Fibroblast of villous mesenchyme (primary cell): ENCODE measurements at places on chromosomes 13 and 19. TPM values are rescaled to one million over a fixed set of nuclear protein-coding genes. Genes with fewer than 3 reads are reported as not detected.

DNA sequence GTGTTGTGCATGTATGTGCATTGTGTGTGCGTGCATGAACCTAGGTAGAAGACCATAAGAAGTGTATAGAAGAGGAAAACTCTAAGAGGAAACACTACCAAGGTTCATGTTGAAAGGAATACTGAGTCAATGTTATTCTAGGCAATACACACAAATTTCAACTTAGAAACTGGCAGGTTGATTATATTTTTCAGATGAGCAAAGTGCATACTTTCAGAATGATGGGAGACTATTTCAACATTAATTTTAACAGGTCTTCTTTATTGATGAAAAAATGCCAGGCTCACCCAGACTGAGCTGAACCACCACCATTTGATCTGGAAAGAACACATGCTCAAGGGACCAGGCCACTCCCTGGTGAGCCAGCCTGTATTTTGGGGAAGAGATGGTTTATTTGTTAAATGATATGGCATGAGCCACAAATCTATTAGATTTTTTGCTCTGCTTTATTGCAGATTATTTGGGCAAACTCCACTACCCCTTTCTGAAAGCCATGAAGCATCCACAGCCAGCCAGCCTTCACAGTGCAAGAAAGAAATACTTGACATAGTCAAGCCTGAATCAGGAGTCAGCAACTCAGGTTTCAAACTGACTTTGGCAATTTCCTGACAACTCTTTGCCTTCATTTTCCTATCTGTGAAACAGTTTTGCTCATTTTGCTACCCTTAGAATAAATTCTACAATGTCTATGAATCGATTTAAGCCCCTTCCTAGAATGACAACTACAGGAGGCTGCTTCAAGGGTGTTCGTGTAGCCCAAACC lies 368.9 kb downstream of the COG6 start:
- no peak for DNase-seq

DNA sequence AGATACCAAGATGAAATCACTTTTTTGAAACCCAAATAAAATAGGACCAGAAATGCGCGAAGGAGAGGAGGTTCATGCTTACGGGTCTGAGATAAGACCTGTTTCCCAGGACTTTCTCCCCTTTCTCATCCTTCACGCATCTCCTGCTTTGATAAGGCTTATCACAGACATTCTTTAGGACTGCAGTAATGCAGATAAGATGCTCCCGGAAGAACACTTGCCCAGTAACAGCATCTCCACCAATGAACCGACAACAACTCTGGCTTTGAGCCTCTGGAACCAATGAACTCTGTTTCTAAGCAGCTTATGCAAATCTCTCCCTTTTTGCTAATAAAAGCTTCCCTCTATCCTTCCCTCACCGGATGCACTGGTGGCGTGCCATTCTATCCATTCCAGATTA lies 783.4 kb upstream of the ARGLU1 start:
- peak; percentile 85 for DNase-seq

The PCP2 gene
- total RNA-seq: 0.43 TPM in 1 of 2 replicates, not detected in the other

- no peak for DNase-seq
These were observed 144.2 kb downstream of the SPRY2 start for GRCh38 chr13:80196756-80197155.

DNA sequence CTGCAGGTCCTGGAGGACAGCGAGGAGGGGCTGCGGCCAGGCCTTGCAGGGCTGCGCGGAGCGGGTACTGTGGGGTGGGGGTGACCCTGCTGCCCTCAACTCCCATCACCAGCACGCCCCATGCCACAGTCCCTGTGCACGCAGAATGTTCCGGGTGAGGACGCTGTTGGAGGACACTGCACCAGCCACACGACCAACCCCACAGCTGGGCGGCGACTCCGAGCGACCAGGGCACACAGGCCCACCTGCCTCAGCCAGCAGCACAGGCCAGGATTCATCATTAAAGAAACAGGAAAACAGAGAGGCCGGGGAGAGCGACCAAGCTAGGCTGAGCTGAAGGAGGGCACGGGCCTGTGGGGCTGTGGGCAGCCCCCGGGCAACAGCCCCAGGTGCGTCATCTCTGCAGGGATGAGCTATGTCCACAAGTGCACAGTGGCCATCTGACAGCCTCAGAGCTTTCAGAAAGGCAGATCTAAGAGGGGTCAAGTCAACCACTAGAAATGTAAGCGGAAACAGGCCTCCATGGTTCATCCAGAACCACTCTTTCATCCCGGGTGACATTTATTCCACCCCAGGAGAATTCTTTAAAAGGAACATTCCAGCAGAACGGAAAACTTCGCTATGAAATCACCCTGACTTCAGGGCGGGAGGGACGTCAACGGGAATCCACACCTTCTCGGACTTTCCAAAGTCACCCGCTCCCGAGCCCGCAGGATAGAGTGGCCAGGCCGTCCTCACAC lies 1.5 kb downstream of the GAS6 start:
- peak; percentile 51 for DNase-seq

The ZNF837 gene
- total RNA-seq: 1.7 and 2.9 TPM in 2 replicates

The EPS8L1 gene
- total RNA-seq: 1.3 and 2.2 TPM in 2 replicates

GRCh38 chr19:51660975-51661600 lies 14.5 kb upstream of the SIGLEC14 start:
- peak; percentile 79 for DNase-seq

The PEG3 gene
- 0.32 and 0.43 TPM in 2 replicates for total RNA-seq

GRCh38 chr13:33490461-33491327 lies 205.1 kb upstream of the STARD13 start:
- no peak for DNase-seq

- no peak for DNase-seq
These were observed 103.8 kb downstream of the FGF14 start for GRCh38 chr13:102298051-102298450.

- DNase-seq: no peak
These were observed 29.7 kb upstream of the SOHLH2 start for GRCh38 chr13:36244073-36244472.

DNA sequence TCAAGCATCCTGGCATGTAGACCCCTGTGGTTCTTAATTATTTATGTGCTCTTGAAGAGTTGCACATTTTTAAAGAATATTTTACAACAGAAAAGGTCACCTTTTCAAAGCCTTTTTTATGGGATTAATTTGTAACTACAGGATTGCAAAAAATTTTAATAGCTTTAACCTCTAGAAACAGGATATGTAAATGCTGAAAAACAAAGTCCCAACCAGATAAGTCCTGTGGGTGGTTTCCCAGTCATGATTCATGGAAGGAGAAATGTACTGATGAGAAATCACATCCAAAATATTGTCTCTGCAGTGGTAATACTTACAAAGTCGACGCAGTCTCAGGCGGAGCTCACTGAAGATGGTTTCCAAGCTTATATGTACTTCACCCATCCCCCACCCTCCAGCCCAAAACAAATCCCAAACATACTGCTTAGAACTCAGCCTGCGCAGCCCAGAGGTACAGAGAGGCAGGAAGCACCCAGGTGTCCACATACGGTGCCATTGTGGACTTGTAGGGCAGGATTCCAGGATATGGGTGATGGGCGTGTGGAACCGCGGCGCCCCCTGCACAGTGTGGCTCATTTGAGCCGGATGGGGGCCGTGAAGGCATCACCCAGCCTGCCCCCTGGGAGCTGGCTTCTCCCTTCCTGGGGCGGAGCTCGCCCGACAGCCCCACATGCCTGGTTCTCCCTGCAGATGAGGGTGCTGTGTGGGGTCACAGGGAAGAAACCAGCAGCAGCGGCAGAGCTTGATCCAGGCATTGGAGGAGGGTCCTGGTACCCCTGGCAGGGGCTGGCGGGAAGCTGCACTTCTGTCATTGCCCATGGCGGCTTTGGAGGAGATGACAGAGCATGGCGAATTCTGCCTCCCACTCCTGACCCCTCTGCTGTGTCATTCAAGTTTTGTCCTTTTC lies 101.2 kb downstream of the ATP11A start:
- DNase-seq: no peak

DNA sequence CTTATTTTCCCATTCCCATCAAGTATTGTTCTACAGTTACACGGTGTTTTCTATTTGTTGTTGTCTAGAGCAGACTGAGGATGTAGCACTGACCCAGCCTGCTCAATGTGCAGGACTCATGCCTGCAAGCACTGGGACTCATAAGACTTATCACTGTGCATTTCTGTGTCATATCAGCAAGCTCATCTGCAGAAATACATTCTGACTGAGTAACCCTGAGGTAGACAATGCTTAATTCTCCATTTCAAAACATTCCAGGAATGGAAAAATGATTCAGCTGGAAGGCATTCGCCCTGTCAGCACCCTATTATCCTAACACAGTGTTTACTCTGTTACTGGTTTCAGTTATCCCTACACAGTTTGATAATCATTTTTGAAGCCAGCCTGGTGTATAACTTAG lies 2506.4 kb downstream of the PCDH9 start:
- peak; percentile 25 for DNase-seq

DNA sequence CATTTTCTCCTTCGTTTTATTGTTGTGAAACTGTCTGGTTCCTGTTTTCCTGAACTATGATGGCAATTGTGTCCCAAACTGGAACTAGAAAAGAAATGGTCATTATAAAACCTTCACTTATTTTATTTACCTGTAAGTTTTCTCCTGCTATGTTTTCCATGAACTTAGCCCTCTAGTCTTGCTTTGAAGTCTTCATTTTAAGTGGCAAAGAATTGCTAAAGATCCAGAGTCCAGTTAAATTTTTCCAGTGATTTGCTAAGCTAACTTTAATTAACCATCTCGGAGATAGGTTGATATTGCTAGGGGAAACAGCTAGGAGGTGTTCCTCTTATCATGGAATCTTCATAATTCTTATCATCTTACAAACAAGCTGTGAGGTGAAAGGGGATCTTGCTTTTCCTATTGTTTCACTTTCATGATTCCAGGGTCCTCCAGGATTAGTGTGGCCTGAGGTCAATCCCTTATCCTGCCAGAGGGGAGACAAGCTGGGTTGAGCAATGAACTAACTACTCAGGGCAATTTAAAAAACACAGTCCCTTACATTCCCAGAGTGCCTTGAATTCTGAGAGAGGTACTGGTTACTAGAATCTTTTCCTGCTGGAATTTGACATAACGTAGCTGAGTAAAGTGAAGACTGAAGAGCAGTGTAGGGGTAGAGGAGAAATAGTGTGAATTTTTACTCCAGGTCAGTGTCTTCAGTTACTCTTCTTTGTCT lies 112.5 kb downstream of the ESD start:
- peak; percentile 54 for DNase-seq

- DNase-seq: no peak
These were observed 34.4 kb downstream of the ZNF568 start for GRCh38 chr19:36950335-36951119.

The GRK1 gene
- total RNA-seq: not detected in 2 replicates

DNA sequence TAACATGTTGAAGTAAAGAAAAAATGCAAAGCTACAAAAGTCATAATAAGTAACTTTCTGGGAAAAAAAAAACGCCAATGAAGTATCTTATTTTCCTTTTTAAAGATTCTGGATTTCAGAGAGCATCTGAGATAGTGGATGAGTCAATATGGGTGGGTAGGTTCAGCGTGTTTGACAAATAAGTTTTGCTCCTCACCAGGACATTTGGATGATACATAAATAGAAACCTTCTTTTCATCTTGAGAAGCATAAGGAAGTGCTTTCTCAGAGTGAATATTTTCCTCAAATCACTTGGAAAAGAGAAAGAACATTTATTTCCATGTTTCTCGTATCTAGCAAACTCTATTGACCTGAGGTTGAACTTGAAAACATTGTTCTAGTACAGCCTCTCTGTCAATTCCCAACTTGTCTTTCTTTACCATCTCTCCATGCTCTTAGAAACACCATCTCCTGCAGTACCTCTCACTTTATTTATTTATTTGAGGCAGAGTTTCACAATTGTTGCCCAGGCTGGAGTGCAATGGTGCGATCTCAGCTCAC lies 463.2 kb downstream of the KLF5 start:
- DNase-seq: no peak

DNA sequence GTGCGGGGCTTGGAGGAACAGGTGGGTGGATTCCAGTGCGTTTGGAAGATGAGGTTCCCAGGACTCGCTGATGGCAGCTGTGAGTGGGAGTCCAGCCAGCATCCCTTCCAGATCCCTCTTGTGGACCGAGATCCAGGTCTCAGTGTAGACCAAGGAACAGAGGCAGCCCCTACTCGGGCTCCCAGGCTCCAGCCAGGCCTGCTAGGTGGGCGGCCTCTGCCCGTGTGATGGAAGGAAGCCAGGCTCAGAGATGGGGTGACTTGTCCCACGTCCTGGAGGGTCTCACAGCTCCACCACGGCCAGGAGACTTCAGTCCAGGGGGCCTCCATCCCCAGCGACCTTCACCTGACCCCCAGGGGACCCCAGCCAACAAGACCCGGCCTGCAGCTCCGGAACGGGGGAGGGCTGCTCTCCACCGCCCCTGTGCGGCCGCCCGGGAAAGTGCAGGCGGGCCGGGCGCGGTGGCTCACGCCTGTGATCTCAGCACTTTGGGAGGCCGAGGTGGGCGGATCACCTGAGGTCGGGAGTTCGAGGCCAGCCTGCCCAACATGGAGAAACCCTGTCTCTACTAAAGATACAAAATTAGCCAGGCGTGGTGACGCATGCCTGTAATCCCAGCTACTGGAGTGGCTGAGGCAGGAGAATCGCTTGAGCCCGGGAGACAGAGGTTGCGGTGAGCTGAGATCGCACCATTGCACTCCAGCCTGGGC lies 729 bp upstream of the MADCAM1 start:
- DNase-seq: no peak

The PNMA8A gene
- total RNA-seq: 0.97 and 9.9 TPM in 2 replicates

DNA sequence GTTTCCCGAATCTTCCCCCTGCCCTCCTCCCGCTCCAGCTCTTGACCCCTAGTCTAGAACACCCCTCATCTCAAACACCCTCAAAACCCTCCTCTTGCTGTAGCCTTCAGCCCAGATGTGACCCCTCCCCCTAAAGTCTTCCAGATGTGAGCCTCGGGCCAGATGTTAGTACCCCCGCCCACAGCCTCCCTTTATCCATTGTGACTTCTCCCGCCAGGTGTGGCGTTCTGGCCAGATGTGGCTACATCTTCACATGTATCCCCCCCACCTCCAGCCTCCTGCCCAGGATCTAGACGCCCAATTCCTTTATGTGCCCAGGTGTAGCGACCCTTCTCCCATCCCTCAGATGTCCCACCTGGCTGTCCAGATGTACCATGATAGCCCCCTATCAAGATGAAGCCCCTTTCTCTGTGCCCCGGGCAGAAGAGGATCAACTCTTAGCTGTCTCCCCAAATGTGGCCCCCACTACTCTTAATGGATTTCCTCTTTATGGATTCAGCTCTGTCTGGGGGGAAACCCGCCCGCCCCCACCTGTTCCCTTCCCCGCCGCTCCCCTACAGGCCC lies 517 bp upstream of the LTBP4 start:
- DNase-seq: no peak

DNA sequence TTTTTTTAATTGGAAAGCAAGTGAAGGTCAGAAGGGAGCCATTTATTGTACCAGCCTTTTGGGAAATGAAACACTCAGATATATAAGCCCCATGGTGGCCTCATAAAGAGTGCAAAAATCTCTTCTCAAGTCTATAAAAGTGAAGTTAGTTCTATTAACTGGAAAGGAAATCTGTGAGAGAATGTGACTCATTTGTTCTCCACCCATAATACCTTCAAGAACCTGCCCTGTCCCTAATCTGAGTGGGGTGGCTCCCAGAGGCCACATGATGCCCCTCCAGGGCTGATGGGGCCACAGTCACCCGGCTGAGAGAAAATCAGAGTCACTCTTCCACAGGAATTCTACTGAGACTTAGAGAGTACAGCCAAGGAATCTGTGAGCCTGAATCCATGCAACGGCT lies 65.8 kb upstream of the SERP2 start:
- no peak for DNase-seq
